ENCODE measurements at places on chromosomes 1 and 21. TPM values are rescaled to one million over a fixed set of nuclear protein-coding genes. Genes with fewer than 3 reads are reported as not detected.

DNA sequence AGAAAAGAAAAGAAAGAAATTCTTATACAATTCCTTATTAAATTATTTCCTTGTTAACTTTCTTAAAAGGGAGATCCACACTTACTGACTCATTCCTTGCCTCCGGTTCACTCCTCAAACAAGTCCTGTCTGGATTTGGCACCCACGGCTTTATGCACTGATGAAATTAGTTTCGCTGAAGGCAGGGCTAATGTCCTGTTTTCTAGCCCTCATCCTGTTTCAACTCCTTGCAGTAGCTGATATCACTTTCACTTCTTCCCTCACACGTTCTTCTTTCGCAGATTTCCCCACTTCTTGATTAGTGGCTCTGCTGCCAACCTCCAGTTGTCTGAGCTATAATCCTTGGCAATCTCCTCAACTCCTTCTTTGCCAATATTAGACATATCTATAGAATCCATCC is 215.2 kb downstream of the URB2 start:
- H3K4me1 ChIP-seq, result no peaks in the 10 kb centered on the region
- no peak for DNase-seq
- H3K27me3 ChIP-seq, result peaks cover 46% of the 10 kb centered on the region
- no peak overlapping the region for H3K27ac ChIP-seq
- no peak overlapping the region for H3K4me3 ChIP-seq

DNA sequence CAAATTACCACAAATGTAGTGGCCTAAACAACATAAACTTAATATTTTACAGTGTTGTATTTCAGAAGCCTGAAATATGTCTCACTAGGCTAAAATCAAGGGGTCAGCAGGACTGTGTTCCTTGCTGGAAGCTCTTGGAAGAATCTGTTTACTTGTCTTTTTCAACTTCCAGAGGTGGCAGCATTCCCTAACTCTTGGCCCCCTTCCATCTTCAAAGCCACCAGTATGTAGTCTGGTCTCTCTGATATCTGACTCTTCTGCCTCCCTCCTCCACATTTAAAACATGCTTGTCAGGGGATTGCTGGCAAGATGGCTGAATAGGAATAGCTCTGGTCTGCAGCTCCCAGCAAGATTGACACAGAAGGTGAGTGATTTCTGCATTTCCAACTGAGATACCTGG is 567.5 kb downstream of the PLA2G4A start:
- H3K36me3 ChIP-seq, result peaks cover 2% of the 10 kb centered on the region
- H3K4me3 ChIP-seq, result no peak overlapping the region
- no peaks in the 10 kb centered on the region for H3K4me1 ChIP-seq
- no peak for DNase-seq
- no peaks in the 10 kb centered on the region for H3K27me3 ChIP-seq
- no peak overlapping the region for H3K27ac ChIP-seq

GRCh38 chr1:192860478-192861185 is 51.8 kb downstream of the RGS2 start:
- no peak overlapping the region for H3K27ac ChIP-seq
- H3K27me3 ChIP-seq, result no peaks in the 10 kb centered on the region
- DNase-seq, result no peak
- no peak overlapping the region for H3K4me3 ChIP-seq
- peaks cover 5% of the 10 kb centered on the region for H3K4me1 ChIP-seq

Gene FCAMR
- not detected for total RNA-seq

Gene CCDC181
- total RNA-seq, result not detected

Gene ERMAP
- 3.7 TPM for total RNA-seq

DNA sequence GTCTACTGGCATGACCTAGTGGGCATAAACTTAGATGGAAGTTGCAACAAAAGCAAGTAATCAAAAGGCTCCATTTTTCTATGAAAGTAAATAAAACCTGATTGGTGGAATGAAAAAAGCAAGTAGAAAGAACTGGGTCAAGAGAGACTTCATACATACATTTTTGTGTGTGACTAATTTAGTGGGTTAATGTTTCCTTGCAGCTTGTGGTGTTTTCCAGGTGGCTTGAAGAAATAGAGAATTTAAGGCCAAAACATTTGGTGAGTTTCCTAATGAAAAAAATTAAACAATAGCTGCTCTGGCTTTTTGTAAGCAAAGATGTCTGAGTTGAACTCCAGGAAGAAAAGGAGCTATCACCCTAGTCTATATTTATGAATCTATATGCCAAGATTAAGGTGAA is 71.0 kb downstream of the ZC3H11B start:
- DNase-seq, result no peak
- no peak overlapping the region for H3K4me3 ChIP-seq
- no peak overlapping the region for H3K27ac ChIP-seq
- no peaks in the 10 kb centered on the region for H3K36me3 ChIP-seq
- H3K4me1 ChIP-seq, result no peaks in the 10 kb centered on the region
- H3K27me3 ChIP-seq, result no peaks in the 10 kb centered on the region

Gene C1orf116
- total RNA-seq, result not detected

DNA sequence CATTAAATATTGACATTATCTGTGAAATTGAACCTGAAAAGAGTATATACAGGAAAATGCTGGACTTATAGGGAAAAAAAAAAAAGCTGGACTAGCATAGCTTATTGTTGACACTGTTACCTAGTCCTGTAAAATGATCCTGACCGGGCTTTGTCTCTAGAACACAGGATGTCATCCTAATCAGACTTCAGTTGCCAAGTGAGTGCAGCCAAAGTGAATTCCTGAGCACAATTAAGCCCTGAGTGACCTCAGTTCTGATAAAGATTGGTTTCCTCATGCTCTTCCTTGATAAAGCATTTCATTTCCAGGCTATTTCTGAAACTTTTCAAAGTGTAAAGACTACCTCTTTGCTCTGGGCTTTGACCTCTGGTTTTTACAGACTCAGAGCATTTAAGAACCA is 19.8 kb downstream of the SELP start:
- DNase-seq, result no peak
- no peak overlapping the region for H3K4me3 ChIP-seq
- H3K27me3 ChIP-seq, result peaks cover 13% of the 10 kb centered on the region
- no peaks in the 10 kb centered on the region for H3K36me3 ChIP-seq
